ENCODE measurements at places on chromosomes 13 and 19.

- no peak for ATAC-seq
These were observed 1.2 kb upstream of the SLC6A16 start for GRCh38 chr19:49326165-49326704.

DNA sequence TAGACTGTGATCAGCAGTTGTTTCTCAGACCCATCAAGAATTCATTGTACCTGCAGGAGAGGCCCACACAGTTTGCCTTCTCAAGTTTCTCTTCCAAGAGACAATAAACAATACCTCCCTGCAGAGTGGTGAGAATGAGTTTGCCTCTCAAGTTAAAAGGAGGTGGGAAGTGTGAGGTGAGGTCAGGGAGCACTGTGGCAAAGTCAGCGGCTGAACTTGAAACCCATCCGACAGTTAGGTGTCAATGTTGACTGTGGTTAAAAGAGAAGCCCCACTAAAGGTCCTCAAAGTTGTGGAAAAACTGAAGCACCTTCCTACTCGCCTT is 72.9 kb upstream of the TSC22D1 start:
- ATAC-seq: peak; percentile 84

DNA sequence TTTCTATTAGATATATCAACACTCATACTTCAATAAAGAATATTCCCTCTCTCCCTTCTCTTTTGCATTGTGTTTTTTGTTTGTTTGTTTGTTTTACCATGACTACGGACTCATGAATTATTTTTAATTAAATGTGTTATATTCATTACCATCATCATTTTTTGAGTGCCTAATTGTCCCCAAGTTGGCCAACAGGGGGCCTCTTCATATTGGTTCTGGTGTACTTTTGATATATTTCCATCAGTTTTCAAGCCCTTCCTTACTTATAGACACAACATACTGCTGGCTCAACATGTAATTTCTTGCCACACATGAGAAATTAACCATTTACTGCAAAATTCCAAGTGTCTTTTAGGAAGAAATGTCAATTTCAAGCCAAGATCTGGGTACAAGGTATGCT is 54.5 kb upstream of the GPC6 start:
- ATAC-seq: no peak

GRCh38 chr19:21022996-21023395 is 2.5 kb downstream of the ZNF430 start:
- peak; percentile 49 for ATAC-seq

GRCh38 chr19:49398001-49398615 is 10.1 kb downstream of the KASH5 start:
- no peak for ATAC-seq

GRCh38 chr13:32036757-32037156 is 5.2 kb downstream of the FRY start:
- ATAC-seq: no peak

- no peak for ATAC-seq
These were observed 185.8 kb downstream of the OLFM4 start for GRCh38 chr13:53214433-53214832.

DNA sequence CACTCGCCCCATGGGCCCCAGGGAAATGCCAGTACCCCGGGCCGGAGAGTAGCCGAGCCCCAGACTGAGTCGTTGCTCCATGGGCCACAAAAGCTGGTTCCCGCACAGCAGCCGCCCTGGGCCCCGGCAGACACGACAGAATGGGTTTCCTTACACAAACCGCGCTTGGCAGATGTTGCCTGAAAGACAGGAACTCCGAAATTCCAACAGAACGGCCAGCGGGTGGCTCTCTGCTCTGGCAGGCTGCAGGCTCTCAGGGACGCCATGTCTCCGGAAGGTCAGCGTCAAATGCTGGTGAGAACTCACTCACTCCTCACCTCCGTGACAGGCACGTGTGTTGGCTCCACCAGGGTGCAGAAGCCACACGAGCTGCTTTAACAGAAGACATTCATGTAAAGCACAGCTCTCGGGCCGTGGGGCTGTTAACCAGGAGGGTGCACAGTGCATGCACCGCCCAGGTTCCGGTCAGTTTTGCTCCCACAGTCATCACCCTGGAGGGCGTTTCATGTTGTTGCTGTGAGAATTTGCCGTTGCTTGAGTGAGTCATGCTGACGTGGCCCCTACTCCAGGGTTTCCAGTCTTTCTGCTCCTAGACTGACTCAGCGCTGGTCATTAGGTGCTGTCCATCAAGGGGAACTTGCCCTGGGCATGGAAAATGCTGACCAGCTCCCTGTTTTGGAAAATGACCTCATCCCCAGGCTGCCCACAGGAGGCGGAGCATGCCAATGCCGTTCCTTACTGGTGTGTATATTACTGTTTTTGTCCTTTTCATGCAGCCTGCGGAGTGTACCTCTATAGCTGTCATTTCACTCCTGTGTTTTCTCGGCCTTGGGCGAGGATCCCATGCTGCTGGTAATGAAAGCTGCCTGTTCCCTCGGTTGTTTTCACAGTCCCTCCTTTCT is 44.8 kb downstream of the ANKRD10 start:
- peak; percentile 85 for ATAC-seq

DNA sequence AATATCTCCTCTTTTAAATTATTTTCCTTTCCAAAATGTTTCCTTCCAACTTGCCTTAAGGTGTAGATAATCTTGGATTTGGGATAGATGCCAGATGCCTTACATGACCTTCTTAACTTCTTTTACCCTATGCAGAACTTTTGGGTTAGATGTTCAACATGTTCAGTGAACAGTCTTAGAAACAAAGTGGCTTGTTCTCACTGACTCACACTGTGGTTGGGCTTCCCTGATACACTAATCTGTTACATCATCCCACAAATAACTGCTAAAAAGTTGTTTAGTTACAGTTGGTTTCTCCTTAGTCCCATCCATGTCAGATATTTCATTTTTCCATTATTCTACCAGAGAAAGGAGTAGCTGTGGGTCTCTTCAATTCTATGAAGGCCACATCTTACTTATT is 2638.2 kb downstream of the PCDH9 start:
- ATAC-seq: no peak

- no peak for ATAC-seq
These were observed 17.6 kb downstream of the ZNF121 start for GRCh38 chr19:9566729-9567128.

DNA sequence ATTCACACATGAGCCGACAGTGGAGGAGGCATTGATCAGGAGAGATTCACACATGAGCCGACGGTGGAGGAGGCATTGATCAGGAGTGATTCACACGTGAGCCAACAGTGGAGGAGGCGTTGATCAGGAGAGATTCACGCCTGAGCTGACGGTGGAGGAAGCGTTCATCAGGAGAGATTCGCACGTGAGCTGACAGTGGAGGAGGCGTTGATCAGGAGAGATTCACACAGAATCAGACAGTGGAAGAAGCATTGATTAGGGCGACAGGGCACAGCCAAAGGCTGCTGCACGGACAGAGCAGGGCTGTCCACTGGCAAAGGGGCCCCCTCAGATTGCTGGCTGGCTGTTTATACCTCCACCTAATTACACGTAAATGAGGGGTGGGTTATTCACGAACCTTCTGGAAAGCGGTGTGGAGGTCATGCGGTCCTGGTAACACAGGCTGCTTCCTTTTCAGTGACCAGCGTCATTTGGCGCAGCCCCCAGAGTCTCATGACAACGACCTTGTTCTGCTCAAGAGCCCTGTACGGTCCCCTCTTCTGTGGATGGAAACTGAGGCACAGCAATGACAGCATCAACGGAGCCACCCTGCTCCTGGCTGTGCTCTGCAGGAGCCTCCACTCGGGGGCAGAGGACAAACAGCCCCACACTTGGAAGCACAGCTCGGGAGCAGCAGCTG is 50.6 kb upstream of the GAS6 start:
- ATAC-seq: no peak

GRCh38 chr19:10835754-10836478 is at the start of gene TMED1:
TSS of gene TMED1 (minus strand) at chr19:10836212. CDS start at chr19:10836191, 21 bp downstream.
- ATAC-seq: peak; percentile 92

GRCh38 chr19:10009714-10010224 is 535 bp downstream of the COL5A3 start:
- no peak for ATAC-seq

GRCh38 chr13:46570273-46570672 is 17.3 kb downstream of the LRCH1 start:
- ATAC-seq: no peak

DNA sequence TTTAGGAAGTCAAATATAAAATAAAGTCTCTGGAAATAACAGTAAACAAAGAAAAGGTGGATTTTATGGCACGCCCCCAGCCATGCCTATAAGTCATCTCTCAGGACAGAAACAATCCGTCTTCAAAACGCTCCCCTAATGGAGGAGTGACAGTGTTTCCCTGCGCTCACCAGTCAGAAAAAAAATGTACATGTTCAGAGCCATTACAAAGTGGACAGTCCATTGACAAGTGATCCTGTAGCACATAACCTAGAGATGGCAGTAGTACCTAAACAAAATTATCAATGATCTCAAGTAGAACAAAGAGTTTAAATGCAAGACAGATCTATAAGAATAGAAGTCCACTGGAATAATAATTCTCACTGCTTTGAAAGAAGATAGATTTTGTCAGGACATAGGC is 891.7 kb upstream of the MIR17HG start:
- ATAC-seq: no peak

GRCh38 chr13:75704927-75705288 is 68.8 kb downstream of the LMO7 start:
- no peak for ATAC-seq

DNA sequence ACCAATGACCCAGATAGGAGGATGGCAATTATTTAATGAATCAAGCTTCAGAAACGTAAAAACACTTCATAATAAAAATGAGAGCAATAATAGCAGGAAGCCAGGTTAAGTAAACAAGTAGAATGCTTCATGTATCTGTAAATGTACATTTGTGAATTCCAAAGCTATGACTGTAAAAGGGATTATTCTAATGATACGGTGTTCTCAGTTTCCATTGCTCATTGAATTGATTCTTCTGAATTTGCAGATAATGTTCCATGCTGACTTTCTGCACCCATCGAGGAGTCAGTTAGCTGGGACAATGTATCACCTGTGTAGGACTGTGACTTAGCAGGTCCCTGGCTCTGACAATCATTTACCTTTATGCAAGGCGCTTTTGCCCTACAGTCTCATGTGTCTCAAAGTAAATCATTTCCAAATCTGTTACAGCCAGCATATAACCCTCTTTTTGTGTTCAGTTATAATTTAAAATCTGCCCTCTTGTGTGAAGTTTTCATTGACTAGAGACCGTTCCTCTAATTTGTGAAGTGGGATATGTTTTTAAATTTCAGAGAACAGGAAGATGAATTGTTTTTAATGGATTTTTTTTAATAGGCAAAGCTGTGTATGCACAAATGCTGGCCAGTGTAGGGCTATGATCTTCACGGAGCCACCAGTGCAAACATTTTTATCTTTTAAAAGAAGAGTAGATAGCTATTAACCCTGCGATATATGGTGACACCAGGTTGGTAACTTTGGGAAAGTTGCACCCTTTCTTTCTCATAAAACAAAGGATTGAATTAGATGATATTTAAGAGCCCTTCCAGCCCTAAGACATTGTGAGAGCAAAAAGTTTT is 267.1 kb downstream of the KLF5 start:
- ATAC-seq: peak; percentile 49

DNA sequence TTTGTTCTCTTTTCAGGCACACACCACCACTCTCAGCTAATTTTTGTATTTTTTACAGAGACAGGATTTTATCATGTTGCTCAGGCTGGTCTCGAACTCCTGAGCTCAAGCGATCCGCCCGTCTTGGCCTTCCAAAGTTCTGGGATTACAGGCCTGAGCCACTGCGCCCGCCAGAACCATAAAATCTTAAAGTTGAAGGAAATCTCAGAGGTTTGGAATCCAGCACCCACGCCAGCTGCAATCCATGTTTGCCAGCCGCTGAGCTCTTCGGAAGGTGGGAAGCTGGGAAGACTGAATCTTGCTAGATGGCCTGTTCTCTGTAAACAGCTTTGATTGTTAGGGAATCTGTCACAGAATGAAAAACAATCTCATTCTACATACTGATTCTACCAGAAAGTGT is 38.5 kb downstream of the SPATA13 start:
- no peak for ATAC-seq

DNA sequence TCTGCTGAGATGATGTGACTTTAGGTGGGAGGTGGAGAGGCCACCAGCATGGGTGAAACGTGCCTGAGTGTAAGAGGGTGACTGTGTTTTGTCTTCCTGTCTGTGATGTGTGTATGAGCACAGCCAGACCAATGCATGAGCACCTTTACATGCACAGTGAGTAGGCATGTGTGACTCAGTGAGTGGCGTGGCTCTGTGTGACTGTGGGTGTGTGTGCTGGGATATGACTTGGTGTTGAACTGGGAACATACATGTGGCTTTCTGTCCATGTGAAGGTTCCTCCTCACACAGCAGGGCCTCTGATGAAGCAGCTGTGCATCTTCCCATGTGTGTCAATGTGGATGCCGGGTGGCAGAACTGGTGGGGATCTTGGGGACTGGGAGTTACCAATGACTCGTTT is 19.9 kb upstream of the LGALS13 start:
- ATAC-seq: peak; percentile 93

DNA sequence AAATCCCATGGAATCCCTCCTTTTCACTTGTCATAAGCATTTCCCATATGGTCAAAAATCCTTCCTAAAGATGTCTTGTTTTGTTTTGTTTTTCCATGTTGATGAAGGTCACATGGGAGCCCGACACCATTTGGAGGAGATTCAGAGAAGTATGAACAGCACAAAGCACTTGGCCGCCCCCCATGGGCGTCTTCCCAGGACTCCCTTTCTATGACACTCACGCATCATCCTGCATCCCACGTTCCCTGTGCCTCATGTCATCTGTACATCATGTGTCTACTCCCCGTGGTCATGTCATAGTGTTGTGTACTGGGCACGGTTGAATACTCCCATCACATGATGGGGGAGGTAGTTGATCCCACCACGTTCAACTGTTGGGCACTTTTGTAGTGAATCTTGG is 2.0 kb downstream of the ZSCAN1 start:
- ATAC-seq: no peak

DNA sequence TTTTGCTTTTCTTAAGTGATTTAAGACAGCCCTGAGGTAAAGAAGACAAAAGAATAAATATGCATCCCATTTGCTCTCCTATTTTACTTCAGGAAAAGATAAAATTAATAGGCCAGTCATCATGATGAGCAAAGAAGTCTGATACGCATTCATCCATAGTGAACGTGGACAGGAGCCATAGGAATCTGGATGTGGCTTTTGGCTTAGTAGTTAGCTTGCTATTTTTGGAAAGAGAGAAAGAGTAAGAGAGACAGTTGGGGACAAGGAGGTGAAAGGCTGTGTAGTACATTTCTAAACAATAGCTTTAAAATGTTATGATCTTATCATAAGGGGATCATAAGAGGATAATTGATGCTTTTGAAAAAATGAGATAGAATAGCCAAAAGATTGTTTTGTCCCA is 545.2 kb downstream of the IRS2 start:
- ATAC-seq: no peak
